ENCODE measurements at places on chromosomes 7 and 10.

DNA sequence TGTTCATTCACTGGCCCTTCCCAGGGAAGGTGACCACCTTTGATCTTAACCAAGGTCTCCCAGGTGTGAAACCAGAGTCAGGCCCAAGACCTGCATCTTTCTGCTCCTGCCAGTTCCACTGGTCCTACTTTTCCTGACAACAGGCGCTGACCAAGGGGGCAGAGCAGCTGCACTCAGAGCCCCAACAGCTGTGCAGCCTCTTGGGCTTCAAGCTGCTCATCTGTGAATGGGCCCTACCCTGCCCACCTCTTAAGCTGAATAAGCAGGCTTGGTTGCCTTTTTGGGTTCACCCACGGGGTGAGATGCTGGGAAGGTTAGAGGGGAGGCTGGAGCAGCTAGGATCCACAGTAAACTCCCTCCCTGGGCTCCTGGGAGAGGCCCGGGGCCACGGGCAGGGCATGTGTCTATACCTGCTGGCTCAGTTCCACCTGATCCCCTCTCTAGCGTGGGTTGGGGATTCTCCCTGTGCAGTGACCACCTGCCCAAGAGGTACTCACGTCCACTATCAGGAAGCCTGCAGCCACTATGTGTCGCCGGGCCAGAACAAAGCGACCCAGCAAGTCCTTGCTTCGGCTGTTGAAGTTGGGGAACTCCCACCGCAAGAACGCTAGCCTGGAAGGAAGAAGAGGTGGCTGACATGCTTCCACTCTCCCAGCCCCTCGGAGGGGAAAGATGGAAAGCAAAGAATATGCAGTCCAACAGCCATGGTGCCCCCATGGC is 10.6 kb downstream of the TBRG4 start:
- DNase-seq, result no peak

DNA sequence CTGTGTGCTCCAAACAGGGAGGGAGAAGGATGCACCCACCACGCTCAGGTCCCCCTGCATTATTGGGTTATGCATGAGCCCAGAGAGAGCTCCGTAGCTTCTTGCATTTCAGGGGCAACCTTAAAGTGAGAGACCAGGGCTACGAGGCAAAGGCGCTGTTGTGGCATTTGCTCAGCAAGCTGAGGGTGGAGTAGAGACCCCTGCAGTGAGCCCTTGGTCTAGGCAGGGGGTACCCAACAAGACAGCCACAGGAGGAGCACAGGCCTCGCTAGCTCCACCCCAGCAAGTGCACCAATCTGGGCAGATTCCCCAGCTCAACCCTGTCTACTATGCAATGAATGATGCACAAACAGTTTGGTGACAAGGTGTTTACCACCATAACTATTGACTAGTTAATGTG is 198.4 kb downstream of the CALN1 start:
- no peak for DNase-seq

GRCh38 chr7:5367661-5368060 is 56.0 kb downstream of the TNRC18 start:
- DNase-seq, result no peak

DNA sequence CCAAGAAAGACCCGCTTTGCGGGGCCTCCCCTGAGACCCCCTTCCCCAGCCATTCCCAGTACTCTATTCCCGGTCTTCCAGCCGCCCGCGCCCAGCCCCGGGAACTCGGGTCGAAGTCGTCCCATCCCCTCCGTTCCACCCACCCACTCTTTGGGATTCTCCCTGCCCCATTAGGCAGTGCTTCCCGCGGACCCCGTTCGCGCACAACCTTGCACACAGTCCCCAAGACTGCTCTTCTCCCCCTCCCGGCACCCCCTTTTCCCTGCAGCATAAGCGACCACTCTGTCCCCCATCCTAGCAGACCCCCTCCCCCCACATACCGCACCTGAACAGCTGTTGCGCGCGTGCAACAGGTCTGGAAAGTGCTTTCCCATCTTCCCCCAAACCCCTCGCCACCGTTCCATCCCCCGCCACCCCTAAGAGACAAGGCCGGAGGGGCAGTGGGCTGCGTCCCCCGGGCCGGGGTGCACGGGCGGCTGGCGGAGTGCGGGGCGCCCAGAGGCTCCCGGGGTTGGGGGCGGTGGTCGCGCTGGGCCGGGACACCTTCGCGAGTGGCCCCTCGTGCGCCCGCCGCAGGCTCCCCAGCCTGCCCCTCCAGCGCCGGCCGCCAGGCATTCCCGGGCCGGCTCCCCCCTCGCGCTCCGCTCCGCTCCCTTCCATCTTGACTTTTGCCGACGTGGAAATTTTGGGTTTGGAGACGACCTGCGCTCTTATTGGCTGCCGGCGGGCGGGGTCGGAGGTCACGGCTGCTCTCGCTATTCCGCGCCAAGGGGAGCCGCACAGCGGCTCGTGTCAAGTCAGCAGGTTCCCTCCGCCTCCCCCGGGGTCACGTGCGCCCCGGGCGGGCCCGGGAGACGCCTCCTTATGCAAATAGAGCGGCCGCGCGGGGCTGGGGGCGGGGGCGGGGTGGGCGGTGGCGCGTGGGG is 201.2 kb upstream of the NFE2L3 start:
- peak; percentile 87 for DNase-seq

DNA sequence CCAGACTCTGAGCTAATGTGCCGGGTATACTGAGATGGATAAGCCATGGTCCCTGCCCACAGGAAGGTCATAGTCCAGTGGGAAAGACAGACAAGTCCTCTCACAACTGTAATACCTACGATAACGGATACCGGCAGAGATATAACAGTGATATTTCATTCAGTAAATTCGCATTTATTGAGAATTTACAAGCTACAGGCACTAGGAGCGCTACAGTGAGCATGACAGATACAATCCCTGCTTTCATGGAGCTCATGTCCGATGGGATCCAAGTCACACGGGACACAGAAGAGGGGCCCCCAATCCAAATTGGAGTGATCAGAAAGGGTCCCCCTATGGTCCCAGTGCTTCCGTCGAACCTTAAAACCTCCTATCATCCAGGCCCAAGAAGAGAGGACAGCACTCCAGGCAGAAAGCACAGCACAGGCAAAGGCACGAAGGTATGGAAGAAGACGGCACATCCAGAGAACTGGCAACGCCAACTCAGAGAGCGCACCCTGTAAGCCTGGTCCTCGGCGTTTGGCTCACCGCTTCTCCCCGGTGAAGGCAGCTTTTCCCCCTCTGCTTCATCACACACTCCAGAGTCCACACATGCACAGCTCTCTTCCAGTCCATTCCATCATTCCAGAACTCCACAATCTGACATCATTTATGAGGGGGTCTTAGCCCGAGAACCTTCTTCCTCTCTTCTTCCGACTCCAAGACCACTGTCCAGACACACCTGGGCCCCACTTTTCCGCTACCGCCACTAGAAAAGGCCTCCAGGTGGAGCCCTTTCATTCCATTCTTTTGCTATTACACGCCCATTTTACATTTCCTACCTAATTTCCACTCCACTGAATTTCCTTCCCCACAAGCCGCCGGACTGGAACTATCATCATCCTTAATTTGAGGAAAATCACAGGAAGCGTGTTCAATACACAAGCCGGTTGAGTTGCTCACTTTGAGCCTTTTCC is 47.8 kb upstream of the NKX2-3 start:
- DNase-seq, result no peak

GRCh38 chr10:74824900-74825370 is 1.5 kb upstream of the KAT6B start:
- DNase-seq, result peak; percentile 88

DNA sequence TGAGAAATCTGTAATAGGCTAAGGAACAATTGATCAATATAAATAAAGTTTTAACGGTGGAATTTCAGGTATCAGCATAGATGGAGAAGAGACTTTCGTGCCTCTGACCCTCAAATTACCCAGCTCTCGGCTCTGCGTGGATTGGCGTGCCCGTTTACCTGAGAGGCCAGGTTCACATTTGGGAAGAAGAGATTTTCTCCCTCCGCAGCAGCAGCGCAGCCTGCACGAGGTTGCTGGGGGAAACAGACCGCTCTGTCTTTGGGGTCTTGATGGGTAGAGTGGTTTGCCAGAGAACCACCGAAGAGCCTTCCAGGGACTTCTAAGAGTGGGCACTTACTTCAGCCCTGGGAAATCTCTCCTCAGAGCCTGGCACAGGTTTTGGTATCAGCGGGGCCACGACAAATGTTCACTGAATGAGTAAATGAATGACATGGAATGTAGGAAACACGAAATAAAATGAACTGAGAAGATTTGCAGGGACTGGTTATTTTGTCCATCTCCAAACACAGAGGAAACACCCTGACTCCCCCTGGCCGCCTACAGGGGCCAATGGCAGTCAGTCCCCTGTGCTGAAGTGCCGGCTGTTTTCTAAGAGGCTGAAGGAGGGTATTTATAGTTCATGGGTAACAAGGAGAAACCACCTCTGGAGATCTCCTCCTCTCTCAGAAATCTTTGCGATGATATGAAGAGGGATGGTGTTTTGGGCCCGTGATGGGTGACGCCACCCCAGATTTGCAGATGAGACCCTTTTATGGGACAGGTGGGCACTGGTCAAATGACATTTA is 338.5 kb downstream of the ADARB2 start:
- peak; percentile 19 for DNase-seq

Data from activated CD8-positive, alpha-beta memory T cell treated with anti-CD3 and anti-CD28 coated beads for 24 hours (primary cell).